ENCODE measurements at places on chromosomes 12 and 14.
A peak's percentile ranks its signal among the peaks of the same experiment; 100 is the strongest.

DNA sequence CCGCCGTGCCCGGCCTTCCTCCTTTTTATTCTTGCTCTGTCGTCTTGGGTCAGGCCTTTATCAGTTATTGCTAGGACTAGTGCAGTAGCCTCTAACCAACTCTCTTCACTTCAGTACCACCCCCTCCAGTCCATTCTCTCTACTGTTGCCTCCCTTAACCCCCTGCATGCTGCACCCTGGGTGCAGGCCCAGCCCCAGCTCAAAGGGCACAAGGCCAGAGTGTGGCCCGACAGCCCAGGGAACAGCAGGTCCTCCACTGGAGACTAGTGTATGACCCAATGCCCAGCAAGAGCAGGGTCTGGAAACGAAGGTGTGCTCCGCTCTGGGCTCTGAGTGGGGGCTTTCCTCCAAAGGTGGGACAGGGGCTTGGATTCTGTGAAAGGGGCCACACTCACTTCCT is 30.0 kb upstream of the RFLNA start:
- DNase-seq: no peak

DNA sequence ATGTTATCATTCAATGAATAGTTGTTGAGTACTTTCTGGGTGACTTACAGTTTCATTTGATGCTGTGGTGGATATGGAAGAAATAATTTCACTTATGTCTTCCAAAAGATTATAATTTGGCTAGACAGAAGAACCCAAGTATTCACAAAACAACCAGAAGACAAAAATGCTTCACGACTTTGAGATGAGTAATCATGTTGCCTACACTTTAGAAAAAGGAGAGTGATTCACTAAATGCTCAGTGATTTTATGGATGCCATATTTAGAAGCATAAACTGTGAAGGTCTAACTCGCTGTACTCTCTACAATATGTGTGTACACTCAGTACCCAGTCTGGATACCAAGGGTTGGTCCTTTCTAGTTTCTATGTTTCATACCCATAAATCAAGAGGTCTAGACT is 101.3 kb upstream of the E2F7 start:
- no peak for DNase-seq

GRCh38 chr12:48106681-48107613 is 1.1 kb upstream of the SENP1 start:
- DNase-seq: peak; percentile 72

GRCh38 chr14:58763210-58763609 is 125.4 kb downstream of the DACT1 start:
- no peak for DNase-seq

GRCh38 chr14:81727218-81727617 is 193.6 kb upstream of the SEL1L start:
- peak; percentile 48 for DNase-seq

GRCh38 chr12:132560614-132561426 is 49.6 kb downstream of the LRCOL1 start:
- peak; percentile 72 for DNase-seq

DNA sequence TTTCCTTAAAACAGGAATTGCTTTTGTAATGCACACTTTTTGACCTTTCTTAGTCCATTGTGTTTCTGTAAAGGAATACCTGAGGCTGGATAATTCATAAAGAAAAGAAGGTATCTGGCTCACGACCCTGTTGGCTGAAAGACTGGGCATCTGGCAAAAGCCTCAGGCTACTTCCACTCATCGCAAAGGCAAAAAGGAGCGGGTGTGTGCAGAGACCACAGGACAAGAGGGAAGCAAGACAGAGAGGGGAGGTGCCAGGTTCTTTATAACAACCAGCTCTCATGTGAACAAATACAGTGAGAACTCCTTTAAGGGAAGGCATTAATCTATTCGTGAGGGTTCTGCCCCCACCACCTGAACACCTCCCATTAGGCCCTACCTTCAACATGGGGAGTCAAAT is 182.1 kb downstream of the C12orf50 start:
- DNase-seq: no peak

DNA sequence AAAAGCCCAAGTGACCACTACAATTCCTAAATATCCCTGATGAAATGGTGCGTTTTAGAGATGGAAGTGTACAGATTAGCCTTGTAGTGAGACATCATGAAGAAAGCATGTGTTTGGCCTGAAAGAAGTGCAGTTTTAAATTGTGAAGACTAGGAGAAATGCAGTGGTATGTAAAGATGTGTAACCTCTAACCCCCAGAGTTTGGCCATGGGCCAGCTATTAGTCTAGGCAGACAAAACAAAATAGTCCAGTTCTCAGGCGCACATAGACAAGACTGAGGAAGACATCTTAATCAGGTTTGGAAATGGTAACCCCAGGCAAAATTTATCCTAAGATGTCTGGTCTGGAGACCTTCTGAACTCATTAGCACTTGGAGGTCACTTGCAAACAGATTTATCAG is 23.4 kb downstream of the WBP11 start:
- no peak for DNase-seq

DNA sequence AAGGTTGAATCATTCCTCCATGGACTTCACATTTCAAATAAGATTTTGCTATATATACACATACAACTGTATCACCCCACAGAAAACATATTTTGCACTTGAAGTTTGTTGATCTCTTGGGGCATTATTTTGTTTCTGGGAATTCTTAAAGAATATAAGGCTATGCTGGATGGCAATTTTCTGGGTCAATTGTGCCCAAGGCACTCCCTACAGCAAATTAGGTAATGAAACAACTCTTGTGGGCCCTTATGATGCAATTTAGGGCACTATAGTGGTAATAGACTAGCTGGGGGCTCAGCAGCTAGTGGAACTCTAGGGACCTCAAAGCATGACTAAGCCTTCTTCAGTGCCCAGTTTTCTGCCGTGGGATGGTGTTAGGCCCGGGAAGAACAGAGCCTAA is 444.4 kb downstream of the NRXN3 start:
- no peak for DNase-seq
